ENCODE measurements at places on chromosomes 16 and 17. TPM values are rescaled to one million over a fixed set of nuclear protein-coding genes. Genes with fewer than 3 reads are reported as not detected.

ASGR2 gene
- not detected for polyA plus RNA-seq

FAM117A gene
- 36.4 TPM for polyA plus RNA-seq

OR1A1 gene
- polyA plus RNA-seq = not detected

TTLL6 gene
- polyA plus RNA-seq = not detected

MSLN gene
- polyA plus RNA-seq = not detected

AURKB gene
- not detected for polyA plus RNA-seq

PDIA2 gene
- not detected for polyA plus RNA-seq

MYH3 gene
- 0.44 TPM for polyA plus RNA-seq

CARD14 gene
- polyA plus RNA-seq = not detected

CDK5R1 gene
- polyA plus RNA-seq = 3.5 TPM

ASGR1 gene
- polyA plus RNA-seq = not detected

MYH1 gene
- not detected for polyA plus RNA-seq
